ENCODE measurements at places on chromosomes 16 and 17.

- DNase-seq = no peak
These were observed 46.4 kb upstream of the SDK2 start for GRCh38 chr17:73690676-73691075.

- no peak for DNase-seq
These were observed 18.0 kb downstream of the CNGB1 start for GRCh38 chr16:57952909-57953308.

DNA sequence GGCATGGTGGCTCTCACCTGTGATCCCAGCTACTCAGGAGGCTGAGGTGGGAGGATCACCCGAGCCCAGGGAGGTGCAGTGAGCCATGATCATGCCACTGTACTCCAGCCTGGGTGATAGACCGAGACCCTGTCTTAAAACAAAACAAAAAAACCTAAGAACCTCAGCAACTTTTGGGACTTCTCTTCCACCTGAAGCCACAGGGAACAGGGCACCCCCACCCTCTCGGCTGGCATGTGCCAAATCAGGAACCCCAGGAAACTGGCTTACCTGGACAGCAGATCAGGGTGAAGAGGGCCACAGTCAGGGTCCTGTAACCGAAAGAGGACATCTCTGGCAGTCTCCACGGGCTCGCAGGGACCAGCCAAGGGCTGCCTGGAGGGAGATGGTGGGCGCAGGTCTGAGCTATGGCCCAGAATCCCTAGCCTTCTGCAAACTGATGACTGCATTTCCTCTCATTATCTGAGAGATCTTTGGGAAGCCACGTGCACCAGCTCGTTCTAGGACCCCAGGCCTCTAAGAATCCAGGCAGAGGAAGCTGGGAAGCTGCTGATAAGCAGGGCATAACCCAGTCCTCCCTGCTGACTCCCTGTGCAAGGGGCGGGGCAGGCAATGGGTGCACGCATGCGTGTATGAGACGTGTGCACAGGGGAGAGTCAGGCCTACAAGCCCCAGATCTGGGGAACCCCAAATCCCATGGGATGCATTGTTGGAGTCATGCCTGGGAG lies 8.4 kb downstream of the PRR29 start:
- DNase-seq = no peak

DNA sequence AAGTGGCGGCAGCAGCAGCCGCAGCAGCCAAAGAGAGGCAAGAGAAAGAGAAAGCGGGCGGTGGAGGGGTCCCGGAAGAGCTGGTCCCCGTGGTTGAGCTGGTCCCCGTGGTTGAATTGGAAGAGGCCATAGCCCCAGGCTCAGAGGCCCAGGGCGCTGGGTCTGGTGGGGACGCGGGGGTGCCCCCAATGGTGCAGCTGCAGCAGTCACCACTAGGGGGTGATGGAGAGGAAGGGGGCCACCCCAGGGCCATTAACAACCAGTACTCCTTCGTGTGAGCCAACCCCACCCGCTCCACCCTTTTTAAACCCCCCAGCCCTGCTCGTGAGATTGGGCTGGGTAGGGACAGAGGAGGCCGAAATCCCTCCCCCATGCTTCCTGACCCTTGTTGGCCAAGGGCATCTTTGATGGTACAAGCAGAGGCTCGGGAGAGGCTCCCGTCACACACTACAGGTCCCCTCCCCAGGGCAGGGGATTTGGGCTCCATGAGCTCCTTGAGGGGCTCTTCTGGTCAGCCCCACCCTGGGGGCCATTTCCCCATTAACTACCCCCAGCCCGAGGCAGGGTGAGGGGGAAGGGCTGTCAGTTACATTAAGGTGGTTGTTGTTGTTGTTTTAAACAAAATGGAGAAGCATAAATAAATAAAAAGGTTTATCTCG lies 4.6 kb upstream of the ATP2A1 start:
- DNase-seq = peak; percentile 30

DNA sequence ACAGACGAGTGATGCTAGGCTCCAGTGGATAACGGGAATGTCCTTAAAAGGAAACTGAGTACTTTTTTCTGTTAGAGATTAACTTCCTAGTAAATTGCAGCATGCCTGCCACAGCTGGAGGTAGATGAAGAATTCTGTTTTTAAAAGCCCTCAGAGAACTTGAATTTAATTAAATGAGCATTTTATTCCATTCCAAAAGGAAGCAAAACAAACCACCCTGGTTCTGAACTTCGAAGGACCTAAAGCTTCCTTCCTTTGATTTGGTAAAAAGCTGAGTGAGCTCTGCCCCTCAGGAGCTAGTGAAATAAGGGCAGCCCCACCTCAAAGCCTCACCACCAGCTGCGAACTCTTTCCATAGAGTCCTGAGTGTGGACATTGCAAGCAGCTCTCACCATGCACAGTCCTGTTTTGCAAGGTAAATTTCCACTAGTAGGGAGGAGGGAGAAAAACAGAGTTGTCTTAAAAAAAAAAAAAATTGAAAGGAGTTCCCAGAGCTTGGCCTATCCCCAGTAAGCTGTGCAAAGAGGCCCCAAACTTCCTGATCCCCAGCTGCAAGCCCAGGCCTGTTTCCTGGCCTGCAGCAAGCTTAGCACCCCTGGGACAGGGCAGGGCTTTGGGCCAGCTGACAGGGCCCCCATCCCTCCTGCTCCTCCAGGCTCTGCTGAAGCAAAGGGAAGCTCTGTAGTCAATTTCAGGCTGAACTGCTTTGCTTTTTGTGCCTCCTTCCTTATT lies 11.2 kb downstream of the CHD9NB start:
- no peak for DNase-seq

DNA sequence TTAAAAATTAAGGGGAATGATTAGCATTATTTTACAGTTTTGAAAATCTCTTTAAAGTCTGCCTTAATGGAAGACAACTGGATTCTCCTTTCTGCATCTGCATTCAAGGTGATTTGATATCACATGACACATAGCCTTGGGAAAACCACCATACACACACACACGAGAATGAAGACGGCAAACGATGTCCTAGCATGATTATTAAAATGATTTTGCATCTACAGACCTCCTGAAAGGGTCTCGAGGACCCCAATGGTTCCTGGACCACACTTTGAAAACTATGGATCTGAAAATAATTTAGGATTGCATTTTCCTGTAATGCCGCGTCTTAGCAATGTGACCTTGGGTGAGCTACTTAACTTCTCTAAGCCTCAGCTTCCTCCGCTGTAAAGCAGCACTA lies 11.8 kb upstream of the CHST4 start:
- DNase-seq = no peak

DNA sequence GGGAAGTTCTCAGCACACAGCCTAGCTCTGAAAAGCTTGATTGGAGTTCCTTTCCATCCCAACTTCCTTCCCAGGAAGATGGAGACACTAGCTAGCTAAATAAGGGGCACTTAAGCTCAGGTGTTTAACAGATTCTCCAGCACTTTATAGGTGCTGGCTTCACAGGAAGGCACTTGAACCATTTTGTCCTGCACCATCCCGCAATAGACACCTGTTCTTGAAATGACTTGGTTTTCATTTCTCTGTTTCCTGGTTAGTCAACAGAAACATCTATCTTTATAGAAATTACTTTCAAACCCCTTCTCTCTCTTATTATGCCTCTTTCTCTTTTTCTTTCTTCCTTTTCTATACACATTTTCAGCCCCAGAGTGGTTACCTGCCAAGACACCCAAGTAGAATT lies 409.9 kb upstream of the ZFHX3 start:
- no peak for DNase-seq

DNA sequence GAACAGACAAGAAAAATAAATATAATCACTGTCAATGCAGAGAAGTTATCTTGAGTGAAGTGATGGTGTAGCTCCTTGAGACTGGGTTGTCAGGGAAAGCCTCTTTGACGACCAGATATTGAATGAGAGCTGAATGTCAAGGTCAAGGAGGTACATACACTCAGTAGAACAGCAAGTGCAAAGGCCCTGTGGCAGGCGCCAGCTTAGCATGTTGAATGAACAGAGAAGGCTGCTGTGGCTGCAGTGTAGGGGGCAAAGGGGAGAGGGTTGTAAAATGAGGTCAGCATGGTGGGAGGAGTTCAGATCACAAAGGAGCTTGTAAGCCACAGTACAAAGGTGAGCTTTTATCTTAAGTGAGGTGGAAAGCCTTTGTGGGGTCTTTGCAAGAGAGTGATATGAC lies 111.5 kb downstream of the ZFHX3 start:
- DNase-seq = no peak

DNA sequence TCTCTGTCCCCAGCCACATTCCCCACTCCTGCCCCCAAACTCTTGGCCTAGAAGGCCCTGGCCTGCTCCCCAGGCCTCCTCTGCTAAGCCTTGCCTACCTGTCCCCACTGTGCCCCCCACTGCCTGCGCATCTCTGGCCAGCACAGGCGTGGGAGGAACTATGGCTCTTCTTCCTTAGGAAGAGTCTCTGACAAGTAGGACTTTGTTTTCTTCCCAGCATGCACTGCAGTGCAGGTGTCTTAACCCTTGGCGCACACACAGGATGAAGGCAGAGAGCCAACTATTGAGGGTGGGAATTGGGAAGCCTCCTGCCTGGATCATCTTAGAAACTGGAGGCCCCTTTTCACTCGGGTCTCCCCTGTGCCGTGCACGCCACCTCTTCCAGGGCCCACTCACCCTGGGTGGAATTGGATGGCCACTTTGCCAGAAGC lies 3.6 kb downstream of the AMDHD2 start:
- DNase-seq = no peak

DNA sequence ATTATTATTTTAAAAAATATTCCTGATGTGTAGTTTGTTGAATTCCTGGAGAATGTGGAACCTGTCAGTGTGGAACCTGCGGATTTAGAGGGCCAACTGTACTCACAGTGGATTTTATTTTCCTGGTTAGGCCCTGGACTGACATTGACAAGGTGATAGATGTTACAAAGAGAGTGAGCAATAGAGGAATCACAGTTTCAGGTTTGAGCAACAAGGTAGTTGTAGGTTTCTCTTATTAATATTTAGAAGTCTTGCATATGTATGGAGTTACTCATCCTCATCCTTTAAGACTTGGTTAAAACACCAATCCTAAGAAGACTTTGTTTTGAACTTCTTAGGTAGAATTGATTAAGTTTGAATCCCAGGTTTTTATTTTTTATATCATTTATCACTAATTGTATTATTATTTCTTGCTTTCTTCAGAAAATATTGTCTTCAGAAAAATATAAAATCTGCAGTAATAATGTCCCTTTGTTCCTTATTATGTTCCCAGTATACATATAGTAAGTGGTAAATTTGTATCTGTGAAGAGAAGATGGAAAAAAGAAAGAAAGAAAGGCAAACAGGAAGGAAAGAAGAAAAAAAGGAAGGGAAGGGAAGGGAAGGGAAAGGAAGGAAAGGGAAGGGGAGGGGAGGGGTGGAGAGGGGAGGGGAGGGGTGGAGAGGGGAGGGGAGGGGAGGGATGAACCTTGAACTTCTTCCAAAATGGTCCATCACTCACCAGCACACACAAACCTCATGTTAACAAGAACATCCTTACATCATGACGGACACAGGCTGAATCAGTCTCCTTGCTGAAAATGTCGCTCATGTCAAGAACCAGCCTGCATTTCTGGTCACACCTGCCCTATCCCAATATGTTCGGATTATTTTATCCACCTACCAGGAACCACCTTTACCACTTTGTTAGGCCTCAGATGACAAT lies 867.2 kb downstream of the CDH11 start:
- no peak for DNase-seq

DNA sequence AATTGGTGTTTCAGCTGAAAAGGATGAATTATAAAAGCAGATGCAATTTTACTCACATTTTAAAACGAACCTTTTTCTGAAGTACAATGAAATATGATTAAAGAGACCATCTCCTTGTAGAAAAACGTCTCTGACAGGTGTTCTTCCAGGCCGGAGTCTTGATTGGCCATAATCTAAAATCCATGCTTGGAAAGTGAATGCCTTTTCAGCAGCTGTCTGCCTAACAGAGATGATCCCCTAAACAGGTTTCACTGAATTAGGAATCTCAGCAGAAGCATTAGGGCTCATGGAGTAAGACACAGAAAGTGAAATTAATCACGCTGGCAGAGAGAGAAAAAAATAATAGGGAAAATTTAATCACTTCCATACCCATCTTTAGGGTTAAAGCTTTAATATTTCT lies 39.3 kb upstream of the IRX5 start:
- DNase-seq = no peak

DNA sequence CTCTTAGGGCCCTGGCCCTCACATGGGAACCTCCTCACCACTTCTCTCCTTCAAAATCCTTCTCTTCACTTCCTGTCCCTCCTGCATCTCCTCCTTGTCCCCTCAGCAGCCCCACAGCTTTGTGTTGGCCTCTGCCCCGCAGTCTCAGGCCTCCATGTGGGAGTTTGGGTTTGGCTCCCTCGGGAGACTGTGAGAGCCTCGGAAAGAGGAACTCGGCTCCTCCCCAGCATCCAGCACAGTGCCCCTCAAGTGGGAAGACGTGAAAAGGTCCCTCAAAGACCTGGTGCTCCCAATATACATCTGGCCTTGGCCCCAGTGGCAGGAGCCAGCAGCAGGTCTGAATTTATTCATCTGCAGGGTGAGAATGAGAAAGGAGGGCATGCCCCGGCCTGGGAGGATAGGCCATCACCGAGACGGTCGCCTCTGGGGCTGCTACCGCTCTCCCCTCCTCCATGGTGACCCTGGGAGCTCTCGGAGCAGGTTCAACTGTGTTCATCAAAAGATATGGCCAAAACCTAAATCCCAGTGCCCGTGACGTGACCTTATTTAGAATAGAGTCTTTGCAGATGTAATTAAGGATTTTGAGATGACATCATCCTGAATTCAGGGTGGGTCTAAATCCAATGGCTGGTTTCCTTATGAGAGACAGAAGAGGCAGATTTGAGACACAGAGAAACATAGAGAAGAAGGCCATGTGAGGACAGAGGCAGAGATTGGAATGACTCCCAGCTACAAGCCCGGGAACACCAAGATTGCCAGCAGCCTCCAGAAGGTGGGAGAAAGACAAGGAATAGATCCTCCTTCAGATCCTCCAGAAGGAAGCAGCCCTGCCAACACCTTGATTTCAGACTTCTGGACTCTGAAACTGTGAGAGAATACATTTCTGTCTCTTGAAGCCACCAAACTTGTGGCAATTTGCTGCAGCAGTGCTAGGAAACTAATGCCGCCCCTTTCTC lies 135.1 kb downstream of the MRM1 start:
- no peak for DNase-seq

- no peak for DNase-seq
These were observed 1.7 kb downstream of the ADCY9 start for GRCh38 chr16:4114257-4115208.

All from T-helper 2 cell (primary cell).